ENCODE measurements at places on chromosomes 1 and 21.

DNA sequence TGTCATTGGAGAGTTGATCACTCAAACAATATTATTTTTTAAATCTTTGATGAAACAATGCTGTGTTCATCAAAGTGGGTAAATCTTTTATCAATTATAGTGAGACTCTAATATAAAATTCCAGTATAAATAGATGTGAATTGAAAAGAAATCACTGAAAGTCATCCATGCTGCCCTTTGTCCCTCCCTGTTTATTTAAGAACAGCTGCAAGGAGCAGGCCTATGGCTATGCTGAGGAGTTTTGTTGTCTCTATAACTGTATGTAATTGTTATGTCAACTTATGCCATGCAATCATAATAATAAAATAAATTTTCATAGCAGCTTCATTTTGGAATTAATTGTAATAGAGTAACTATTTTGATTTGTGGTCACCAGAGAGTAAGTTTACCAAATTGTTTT is 1272.4 kb upstream of the ADGRL4 start:
- DNase-seq: no peak

DNA sequence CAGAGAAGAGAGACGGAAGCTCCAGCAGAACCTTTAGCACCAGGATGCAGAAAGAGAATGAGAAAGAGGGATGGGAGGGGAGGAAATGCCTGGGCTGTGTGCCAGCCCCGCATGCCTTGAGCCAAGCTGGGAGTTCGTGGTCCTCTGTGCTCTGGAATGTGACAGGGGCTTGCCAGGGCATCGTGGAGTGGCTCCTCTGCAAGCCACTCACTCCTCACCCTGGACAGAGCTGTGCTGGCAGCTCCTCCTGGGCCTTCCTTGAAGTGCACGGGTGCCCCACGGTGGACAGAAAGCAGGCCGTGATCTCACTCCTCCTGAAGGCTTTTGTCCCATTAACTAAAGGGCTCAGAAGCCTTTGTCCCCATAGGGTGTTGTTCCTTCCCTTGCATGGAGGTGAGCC is 34.8 kb upstream of the PRELP start:
- DNase-seq: no peak

GRCh38 chr1:223771469-223771813 is 59.1 kb downstream of the CAPN2 start:
- DNase-seq: no peak

DNA sequence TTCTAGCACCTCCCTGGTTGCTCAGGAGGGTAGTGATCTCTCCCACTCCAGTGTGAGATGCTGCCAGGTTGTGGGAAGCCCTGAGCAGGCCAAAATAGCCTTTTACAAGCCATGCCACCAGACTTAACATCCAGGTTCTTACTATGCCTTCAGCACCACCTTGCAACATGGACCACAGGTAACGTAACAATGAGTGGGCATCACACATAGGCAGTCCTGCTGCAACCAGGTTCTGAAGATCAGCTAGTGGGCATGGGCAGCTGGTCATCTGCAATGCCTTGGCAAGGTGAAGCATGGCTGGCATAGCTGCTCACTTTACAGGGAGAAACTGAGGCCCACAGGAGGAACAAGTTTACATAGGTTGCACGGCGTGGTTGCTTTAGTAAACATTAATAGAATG is 40.7 kb downstream of the DHCR24 start:
- no peak for DNase-seq

- DNase-seq: no peak
Measured at GRCh38 chr1:223727541-223727940, 15.2 kb downstream of the CAPN2 start.

DNA sequence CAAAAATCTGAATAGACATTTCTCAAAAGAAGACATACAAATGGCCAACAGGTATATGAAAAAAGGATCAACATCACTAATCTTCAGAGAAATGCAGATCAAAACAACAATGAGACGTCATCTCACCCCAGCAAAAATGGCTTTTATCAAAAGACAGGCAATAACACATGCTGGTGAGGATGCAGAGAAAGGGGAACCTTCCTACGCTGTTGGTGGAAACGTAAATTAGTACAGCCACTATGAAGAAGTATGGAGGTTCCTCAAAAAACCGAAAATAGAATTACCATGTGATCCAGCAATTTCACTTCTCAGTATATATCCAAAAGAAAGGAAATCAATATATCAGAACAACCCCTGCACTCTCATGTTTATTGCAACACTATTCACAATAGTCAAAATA is 65.1 kb upstream of the ATP1B1 start:
- peak; percentile 63 for DNase-seq

DNA sequence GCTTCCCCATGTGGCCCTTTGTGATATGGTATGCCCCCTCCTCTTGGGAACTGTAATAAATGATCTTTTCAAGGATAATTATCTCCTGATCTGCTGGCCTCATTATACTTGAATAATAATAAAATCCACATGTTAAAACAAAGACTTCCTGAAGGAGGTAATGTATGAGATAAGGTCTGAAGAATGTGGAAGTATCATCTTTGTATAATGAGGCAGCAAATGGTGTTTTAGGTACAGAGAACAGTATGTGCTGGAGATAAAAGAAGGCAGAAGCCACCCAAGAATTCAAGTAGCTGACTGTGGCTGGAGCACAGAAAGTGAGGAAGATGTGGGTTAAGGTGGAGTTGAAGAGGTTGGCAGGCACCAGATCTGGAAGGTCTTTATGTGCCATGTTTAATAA is 12.8 kb upstream of the COG2 start:
- no peak for DNase-seq

DNA sequence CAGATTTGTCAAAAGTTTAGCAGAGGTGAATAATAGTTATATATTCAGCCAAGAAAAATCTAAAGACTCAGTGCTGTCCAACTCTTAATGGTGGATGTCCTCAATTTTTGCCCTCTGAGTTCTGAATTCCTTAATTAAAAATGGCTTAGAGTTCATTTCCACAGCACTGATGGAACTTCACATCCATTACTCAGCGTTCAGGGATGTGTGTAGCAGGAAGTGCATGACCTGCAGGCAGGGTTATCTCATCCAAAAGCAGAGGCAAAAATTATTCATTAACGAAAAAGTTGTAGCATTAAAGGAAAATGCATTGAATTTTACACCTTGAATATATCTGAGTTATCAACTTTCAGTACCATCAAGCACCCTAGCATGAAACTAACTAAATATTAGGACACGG is 96.7 kb downstream of the ZP4 start:
- no peak for DNase-seq

DNA sequence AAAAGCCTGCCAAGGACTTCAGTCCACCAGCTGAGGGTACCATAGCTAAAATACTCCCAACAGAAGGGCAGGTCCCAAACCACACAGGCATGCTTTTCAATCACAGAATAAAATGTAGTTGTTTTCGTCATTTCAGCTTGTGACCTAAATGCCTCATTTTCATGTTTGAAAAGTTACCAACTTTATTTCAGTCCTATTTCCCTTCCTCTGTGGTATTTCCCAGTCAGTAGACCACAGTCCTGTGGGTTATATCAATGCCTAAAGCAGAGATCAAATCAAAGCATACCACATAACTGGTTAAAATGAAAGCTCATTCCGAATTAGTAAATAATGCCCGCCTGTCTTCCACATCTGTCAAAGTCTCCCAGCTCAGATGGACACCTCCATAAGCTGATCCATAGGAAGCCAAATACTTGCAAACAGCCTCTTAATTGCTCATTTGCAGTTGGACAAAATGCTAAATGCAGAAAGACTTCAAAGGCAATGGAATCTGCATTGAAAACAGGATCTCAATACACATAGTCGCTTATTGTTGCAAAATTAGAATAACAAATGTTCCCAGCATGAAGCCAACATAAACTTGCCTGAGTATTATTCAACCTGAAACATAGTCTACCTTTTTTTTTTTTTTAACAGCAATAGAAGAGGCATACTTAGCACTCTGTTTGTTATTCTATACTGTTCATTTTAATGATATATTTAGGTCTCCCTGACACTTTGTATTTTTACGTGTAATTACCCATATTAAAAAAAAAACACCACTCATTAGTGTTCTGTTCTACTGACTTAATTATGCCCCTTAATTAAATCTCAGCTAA is 53.9 kb downstream of the NR5A2 start:
- DNase-seq: no peak

GRCh38 chr1:200134116-200134515 is 106.6 kb downstream of the NR5A2 start:
- no peak for DNase-seq

DNA sequence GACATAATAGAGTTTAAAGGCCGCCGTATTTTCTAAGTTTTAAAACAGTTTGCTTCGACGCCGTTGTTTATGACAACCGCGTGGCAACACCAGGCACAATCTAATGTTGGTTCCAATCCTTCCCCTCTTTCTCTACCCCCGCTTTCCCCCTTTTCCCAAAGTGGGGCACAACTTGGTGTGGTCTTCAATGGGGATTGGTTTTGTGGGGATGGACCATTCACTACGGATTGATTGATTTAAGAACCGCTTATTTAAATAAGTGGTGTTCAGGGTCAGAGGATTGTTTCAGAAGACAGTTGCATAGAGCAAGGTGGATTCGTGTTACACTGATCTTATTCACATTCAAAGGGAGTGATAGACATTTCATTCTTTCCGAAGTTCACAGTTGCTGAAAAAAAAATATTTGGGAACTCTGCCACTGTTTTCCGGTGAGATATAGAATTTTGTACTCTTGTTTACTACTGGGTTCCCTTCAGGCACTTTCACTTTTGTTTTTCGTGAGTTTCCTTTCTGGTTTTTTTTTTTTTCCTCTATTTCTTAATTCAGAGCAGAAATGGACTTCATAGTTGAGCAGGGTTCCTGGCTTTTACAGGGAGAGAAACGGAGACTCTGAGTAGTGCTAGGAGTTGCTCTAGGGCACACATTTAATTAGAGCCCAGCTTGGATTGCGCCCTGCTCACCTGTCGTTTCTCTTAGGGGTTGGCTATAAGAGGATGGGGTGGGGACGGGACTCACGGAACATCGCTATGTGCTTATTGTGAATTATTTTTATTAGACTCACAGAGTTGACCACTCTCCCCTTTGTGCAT is 79.6 kb upstream of the AK4 start:
- DNase-seq: no peak

GRCh38 chr1:78297836-78298235 is 192.9 kb upstream of the PTGFR start:
- no peak for DNase-seq

GRCh38 chr1:155085504-155086127 is 7.0 kb downstream of the EFNA3 start:
- no peak for DNase-seq

DNA sequence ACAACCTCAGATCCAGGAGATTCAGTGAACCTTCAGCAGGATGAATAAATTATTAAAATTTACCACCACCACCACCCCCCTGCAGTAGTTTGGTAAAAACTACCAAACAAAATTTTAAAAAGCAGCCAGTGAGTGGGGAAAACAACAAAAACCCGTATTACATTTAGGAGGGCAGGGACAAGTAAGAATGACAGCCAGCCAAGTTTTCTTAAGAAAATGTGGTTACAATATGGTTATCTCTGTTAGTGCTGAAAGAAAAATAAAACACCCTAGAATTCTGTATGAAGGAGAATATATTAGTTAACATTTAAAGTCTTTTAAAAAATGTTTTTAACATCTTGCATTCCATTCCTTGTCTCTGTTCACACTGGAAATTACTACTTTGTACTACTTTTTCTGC is 14.7 kb downstream of the CD46 start:
- DNase-seq: no peak

GRCh38 chr21:41289431-41289830 is 27.2 kb upstream of the FAM3B start:
- no peak for DNase-seq

- no peak for DNase-seq
Measured at GRCh38 chr1:24319312-24319863, at the start of gene GRHL3. Gene GRHL3, plus strand, starts transcription at chr1:24319357. Its CDS starts 195 bp downstream, at chr1:24319552.

DNA sequence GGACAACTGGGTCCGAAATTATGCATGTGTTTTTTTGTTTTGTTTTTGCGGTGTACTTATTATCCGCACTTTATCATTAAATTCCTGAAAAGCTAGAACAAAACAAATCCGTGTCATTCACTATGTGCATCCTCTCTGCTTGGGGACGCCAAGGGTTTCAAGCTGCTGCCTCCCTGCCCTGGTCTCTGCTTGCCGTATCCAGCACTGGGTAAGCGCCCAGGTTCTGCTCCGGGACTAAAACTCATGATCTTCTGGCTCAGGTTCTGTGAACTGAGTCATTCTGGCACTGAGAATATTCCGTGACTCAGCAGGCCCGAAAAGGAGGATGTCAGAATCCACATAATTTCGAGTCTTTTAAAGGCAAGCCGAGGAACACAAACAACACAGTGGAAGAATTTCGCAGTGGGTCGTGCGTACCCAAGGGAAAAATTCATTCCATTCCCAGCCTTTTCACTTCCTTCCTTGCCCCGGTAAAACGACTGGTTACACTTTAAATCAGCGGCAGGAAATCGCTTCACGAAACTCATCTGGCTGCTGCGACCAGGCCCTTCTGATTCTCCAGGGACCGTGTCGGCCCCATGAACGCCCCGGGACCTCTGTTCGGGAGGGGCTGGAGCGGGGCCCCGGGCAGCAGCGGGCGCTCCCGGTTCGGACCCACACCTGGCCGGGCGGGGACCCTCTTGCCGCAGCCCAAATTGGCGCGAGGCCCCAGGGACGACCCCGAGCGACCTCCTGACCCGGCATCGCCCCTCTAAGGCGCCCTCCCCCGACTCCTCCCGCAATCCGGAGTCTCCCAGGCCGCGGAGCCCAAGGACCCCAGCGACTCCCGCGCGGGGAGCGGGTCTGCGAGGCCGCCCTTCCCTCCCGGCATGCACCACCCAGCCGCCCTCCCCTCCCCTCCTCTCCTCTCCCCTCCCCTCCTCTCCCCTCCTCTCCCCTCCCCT is 746 bp upstream of the LAMC1 start:
- no peak for DNase-seq

DNA sequence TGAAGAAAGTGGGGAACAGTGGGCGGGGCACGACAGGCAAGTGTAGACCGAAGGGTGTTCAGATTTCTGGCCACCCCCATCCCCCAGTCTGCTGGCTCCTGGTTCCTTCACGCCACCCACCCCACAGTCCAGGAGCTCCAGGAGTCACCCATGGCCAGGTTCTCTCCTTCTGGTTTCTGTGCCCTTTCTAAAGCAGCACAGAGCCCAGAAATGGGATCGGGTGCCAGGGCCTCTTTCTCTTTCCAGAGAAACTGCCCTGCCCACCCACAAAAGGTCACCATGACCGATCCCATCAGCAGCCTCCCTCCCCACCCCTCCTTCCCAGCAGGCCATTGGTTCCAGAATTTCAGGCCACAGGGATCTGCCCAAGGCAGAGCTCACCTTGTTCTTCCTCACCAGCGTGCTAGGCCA is 3.2 kb upstream of the CELSR2 start:
- no peak for DNase-seq

DNA sequence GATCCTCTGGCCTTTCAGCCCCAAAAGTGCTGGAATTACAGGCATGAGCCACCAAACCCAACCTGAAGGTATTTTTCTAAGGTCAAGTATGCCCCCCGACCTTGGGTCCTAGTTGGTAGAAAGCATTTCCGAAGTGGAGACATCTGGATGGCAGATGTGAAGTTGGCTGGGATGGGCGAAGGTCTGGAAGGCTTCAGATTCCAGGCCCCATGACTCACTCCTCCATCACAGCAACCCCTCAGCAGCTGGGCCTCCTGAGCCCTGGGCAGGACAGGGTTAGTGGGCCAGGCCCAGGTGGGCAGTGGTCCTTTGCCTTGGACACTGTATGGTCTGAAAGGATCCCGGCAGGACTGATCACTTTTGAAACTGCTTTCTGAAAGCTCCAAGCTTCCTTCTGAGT is 23.3 kb downstream of the NAV1 start:
- DNase-seq: no peak

- DNase-seq: no peak
Measured at GRCh38 chr1:118688891-118689290, 299.3 kb downstream of the TBX15 start.

All from HL-60 (cell line).